Dermis blood vessel endothelial cell (primary cell): ENCODE measurements at places on chromosomes 4 and X.

DNA sequence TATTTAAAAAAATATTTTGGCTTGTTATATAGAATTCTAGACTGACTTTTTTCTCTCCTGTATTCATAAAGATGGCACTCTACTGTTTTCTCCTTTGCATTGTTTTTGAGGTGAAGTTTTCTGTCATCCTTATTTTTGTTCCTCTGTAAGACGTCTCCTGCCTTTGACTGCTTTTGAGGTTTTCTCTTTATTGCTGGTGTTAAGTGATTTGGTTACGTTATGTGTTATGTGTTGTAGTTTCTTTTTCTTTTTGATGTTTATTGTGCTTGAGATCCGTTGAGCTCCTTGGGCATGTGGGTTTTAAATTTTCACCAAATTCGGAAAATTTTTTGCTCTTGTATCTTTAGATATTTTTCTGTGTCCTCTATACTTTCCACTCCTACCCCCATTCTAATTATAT lies 50.0 kb downstream of the KDM6A start:
- no peak for DNase-seq

DNA sequence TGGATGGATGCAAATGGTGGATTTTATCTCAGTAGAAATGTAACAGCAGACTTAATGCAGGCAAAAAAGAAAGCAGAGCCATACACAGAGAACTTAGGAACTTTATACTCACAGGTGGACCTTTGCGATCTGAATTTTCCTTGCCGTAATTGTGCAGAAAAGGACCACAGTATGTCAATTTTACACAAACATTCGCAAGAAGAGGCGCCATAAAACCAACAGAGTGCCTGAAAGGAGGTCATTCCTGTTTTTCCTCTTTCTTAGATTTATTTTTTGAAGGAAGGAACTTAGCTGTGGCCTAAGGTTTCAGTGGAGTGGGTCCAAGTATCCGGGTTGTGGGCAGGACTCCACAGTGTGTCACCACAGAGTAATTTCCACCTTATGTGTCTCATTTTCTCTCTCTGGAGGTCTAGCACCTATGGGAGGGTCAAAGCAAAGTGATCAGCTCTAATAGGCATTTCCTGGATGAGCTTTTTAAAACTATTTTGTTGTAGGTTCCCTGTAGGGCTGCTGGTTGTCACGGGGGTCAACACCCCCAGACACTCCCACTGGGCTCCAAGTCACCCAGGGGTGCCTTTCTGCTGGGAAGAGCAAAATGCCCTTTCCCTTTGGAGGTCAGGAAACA lies 24.7 kb upstream of the PBDC1 start:
- DNase-seq: peak; percentile 31

GRCh38 chr4:122038896-122039295 lies 87.0 kb upstream of the TRPC3 start:
- DNase-seq: no peak

DNA sequence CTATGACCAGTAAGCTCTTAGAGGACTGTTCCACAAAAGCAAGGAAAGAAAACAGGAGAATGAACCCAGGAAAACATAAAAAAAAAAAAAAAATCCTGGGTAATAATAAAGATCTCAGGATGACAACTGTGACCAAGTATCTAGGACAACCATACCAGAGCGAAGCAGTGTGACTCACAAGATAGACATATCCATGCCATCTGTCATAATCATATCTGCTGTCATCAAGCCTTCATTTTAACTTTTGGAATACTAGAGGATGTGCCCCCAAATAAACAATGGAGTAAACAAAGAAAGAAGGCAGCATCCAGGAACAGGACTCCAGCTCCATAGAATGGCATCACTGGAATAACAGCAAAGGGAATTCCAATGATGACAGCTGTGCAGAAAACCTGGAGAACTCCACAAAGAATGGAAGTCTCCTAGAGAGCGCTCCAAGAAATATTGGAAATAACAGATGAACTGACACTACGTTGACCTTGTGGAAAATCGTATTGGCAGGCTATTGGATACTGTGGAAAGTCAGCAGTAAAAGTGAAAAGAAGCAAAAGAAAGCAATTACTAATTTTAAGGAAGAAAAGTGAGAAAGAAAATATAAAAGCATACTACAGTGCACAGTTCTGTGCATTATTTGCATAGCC lies 35.3 kb downstream of the HPGDS start:
- DNase-seq: peak; percentile 21

GRCh38 chr4:29560452-29560851 lies 1159.7 kb upstream of the PCDH7 start:
- no peak for DNase-seq
